Dermis lymphatic vessel endothelial cell (primary cell): ENCODE measurements at places on chromosomes 7 and 10. TPM values are rescaled to one million over a fixed set of nuclear protein-coding genes. Genes with fewer than 3 reads are reported as not detected.

Gene OR6B1
- total RNA-seq: not detected in 2 replicates

Gene PHYHIPL
- not detected in 2 replicates for total RNA-seq

Gene CHN2
- total RNA-seq: 0.34 and 0.65 TPM in 2 replicates

Gene ZC3HAV1L
- total RNA-seq: 15.2 and 20.4 TPM in 2 replicates

Gene CTAGE15
- total RNA-seq: 0.11 TPM in 1 of 2 replicates, not detected in the other

Gene STEAP1B
- total RNA-seq: 2.9 TPM in 2 replicates

Gene ITGA8
- 2.4 and 10.9 TPM in 2 replicates for total RNA-seq
